ENCODE measurements at places on chromosomes 7 and 10.
A peak's percentile ranks its signal among the peaks of the same experiment; 100 is the strongest.

GRCh38 chr10:69963178-69963834, 89.3 kb upstream of the MACROH2A2 start:
- DNase-seq: peak; percentile 52

DNA sequence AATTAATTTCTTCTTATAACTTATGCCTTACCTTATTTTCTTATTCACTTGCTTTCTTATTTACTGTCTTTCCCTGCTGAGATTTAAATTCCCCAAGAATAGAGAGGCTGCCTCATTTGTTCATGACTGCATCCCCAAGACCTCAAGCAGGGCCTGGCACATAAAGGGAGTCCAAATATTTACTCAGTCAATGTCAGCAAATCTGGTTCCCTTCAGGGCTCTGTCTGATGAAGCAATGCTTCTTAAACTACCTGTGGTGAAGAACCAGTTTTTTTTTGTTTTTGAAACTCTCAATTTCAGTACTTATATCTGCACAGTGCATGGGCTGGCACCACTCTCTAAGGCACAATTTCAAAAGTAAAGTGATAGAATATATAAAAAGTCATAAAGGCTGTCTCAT, 4.7 kb downstream of the ZNF239 start:
- peak; percentile 43 for DNase-seq

DNA sequence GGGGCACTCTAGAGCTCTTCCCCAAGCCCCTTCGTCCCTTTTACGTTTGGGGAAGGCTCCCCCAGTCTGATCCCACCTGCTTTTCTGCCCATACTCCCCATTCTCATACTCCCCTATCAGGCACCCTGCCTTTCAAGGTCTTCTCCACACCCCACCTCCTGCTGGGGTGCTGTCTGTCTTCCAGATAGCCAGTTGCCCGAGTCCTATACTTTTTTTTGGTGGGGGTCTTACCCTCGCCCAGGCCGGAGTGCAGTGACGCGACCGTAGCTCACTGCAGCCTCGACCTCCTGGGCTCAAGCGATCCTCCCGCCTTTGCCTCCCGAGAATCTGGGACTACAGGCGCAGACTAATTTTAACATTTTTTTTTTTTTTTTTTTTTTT, 775 bp upstream of the ABHD11 start:
- DNase-seq: peak; percentile 66

- DNase-seq: no peak
Measured at GRCh38 chr10:63286754-63287264, 153.7 kb downstream of the NRBF2 start.

DNA sequence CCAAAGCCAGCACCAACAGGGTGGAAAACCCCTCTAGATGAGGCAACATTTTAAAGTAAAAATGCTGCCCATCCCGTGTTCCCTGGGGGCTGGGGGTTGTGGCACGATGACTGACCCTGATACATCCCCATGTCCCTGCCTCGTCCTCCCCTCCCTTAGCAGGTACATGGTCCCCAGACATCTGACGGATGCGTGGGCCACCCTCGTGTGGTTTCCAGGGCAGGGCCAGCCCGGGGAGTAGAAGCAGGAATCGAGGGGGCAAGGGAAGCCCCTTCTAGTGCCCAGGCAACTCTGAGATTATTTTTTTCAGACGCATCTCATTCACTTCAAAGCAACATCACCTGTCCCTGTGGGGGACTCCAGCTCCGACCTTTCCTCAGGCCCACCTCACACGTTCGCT, 3.5 kb downstream of the TMEM130 start:
- DNase-seq: no peak

DNA sequence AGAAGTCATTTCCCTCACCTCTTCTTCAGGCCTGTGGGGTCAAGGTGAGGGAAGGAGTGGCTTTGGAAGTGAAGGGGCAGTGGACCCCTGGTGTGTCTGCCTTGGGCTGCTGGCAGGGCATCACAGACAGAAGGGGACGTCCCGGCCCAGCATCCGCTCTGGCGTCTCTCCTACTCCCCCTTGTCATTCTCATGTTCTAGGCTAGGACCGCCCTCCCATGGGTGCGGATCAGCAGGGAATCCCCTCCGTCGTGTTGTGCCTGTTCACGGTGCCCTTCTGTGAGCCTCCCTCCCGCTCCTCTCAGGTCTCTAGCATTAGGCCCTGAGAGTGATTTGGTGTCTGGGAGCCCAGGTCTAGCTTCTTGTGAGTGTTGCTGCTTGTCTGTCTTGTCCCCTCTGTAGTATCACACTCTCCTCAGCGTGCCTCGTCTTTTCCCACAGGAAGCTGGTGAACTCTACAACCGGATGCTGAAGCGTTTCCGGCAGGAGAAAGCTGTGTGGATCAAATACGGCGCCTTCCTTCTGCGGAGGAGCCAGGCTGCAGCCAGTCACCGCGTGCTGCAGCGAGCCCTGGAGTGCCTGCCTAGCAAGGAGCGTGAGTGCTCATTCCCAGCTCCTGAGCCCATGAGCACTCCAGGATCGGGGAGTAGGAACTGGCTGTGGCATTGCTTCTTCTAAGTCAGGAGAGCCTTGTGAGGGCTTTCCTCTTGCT, 8.5 kb downstream of the CALHM2 start:
- DNase-seq: no peak

DNA sequence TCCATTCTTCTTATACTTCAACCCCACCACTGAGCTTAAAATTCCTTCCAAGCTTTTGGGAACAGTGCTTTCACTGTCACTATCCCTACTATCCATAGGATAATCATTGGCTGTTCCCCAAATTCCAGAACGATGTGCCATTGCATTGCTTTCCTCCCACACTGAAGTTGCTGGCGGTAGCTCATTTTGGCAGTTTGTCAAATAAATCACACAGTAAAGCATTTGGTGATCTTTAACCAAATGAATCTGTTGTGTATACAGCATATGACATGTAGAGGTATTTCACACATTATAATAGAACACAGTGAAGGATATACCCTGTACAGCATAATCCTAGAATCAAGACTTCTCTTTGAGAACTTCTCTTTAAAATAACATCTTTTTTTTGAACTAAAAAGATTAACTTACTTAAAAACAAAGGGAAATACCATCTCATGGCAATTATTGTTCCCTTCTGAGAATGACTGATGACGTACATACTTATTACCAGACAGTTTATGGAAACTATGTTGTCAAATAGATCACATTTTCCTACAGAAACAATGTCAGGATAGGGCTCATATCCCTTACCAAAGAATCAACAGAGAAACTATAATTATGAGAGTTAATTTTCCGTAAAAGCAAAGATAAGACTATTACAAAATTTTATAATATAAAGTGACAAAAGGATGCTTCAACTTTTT, 93.6 kb downstream of the CTNNA3 start:
- no peak for DNase-seq

DNA sequence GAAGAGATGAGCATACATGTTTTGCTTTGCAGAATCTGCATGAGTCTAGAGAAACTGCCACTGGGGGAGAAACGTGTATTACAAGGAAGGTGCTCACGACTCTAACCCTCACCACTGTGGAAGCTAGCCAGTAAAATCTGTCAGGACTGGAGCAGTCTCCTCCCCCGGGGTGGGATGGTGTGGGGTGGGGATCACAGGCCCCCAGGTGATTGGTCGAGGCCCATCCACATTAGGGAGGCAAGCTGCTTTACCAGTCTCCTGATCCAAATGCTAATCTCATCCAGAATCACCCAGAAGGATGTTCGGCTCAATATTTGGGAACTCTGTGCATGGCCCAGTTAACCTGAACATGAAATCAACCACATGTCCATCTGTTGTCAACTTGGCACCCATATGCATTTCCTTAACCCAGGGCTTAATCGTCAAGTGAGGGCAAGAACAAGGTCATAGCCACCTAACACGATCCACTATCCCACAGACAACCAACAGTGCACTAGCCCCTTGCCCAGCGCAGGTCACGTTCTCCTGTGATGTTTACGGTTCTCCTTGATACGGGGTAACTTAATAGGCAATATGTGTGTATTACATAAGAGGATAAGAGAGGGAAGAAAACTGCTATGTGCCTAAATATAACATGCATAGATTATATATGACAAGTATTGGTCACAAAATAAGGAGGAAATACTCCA, 40.8 kb downstream of the DNAJB6 start:
- no peak for DNase-seq

DNA sequence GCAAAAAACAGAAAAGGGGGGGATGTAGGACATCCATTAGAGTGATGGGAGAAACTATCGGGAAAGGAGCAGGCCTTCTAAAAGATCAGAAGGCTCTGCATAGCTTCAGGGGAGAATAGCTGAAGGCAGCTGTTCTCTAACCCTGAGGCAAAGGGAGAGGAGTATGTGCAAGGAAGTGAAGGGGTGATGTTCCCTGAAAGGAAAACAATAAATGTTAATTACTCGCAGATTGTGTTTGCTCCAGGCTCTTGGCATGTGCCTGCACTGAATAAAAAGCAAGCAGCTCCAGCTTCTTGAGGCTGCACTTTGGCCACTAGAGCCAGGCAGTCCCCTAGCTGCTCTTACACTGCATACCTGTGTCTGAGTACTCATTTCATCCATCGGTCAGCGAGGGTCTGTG, 14.4 kb upstream of the STARD3NL start:
- DNase-seq: no peak

GRCh38 chr10:19958787-19959186, 142.6 kb downstream of the PLXDC2 start:
- DNase-seq: no peak

- no peak for DNase-seq
Measured at GRCh38 chr7:108402865-108403264, 53.4 kb downstream of the NRCAM start.

DNA sequence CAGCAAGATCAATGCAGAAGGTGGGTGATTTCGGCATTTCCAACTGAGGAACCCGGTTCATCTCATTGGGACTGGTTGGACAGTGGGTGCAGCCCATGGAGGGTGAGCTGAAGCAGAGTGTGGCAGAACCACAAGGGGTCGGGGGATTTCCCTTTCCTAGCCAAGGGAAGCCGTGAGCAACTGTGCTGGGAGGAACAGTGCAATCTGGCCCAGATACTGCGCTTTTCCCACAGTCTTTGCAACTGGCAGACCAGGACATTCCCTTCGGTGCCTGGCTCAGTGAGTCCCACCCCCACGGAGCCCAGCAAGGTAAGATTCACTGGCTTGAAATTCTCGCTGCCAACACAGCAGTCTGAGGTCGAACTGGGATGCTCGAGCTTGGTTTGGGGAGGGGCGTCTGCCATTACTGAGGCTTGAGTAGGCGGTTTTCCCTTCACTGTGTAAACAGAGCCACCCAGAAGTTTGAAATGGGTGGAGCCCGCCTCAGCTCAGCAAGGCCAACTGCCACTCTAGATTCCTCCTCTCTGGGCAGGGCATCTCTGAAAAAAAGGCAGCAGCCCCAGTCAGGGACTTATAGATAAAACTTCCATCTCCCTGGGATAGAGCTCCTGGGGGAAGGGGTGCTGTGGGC, 58.6 kb upstream of the SLC26A5 start:
- DNase-seq: peak; percentile 5

GRCh38 chr7:107180378-107180777, 11.6 kb downstream of the HBP1 start:
- no peak for DNase-seq

All from NCI-H146 (cell line).